ENCODE measurements at places on chromosomes 2 and 18.

DNA sequence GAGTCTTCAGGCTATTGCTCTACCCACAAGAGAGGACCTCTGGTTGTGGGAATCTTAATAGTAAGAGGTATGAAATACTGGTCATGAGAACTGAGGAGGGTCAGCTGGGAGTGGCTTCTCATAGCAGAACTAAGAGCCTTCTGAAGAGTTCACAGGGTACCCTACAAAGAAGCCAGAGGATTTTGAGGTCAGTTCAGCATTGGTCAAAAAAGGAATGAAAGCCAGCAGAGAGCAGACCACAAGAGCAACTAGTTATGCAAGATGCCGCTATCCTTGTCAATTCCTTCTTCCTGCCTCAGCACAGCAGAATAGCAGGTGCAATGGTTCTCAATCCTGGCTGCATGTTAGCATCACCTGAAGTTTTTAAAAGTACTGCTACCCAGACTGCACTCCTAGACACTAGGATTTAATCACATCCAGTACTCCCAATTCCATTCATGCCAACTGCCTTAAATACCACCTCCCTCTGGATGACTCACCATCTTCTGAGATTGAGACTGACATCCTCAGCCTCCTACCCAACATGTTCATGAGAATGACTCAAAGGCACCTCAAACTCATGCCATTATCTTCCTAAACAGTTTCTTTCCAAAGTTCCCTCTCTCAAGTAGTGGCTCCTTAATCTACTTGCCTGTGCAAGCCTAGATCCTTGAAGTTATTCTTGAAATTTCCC, 81.0 kb upstream of the RBMS1 start:
- no peak for DNase-seq

DNA sequence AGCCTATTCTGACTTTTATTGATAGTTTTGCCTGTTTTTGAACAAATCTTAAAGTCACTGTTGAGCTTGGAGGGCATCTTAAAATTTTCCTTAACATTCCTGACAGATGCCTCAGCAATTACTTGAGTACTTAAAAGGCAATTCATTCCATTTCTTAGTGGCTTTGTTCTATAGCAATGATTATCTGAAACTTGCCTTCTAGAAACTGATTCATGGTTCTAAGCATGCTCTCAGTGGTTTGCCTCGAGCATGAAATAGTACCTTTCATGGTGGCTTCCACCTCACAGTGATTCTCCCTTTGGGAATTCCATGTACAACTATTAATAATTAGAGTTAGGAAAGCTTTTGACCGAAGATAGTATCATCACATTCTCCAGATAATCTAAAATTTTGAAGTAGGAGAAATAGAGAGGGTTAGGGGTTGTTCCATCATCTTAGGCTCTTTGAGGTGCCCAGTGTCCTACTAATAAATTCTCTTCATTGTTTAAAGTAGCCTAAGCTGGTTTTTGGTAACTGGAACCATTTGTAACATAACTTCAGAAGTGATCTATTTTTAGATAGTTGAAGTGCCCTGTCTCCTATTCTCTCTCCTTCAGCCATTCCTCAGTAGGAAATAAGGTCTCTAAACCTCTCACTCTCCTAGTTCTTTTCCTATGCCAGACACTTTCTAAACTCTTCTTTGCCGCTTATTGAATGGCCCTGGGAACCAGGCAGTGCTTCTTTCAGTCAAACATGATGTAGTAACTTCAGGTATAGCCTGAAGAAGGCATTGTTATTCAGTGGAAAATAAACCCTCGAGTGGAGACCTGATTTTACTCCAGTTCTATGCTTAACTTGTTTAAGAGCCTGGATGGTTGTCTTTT, 156.1 kb downstream of the HAUS1 start:
- DNase-seq, result no peak

GRCh38 chr2:12096788-12097449, 350.5 kb downstream of the LPIN1 start:
- no peak for DNase-seq

DNA sequence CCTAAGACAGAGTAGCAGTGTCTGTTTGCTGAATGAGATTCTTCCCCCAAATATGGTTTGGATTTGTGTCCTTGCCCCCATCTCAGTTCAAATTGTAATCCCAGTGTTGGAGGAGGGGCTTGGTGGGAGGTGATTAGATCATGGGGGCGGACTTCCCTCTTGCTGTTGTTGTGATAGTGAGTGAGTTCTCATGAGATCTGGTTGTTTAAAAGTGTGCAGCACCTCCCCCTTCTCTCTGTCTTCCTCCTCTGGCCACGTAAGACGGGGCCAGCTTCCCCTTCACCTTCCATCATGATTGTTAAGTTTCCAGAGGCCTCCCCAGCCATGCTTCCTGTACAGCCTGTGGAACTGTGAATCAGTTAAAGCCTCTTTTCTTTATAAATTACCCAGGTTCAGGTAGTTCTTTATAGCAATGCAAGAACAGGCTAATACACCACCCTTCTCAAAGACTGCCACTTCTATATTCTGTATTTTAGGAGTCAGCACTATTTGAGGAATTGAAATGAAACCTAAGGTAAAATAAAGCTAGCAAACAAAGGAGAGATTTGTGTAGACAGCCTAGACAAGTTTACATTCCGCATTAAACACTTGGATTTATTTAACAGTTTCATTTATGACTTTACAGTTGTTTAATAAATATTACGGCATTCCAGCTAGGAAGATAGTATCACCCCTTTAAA, 21.6 kb downstream of the FBXO36 start:
- no peak for DNase-seq

GRCh38 chr2:45794134-45794617, 142.7 kb downstream of the PRKCE start:
- DNase-seq, result no peak

GRCh38 chr2:145551686-145552085, 1031.8 kb upstream of the ZEB2 start:
- DNase-seq, result no peak

GRCh38 chr2:62934517-62934916, 116.1 kb upstream of the OTX1 start:
- DNase-seq, result no peak

- DNase-seq, result no peak
These were observed 67.5 kb downstream of the NYAP2 start for GRCh38 chr2:225466891-225467604.

DNA sequence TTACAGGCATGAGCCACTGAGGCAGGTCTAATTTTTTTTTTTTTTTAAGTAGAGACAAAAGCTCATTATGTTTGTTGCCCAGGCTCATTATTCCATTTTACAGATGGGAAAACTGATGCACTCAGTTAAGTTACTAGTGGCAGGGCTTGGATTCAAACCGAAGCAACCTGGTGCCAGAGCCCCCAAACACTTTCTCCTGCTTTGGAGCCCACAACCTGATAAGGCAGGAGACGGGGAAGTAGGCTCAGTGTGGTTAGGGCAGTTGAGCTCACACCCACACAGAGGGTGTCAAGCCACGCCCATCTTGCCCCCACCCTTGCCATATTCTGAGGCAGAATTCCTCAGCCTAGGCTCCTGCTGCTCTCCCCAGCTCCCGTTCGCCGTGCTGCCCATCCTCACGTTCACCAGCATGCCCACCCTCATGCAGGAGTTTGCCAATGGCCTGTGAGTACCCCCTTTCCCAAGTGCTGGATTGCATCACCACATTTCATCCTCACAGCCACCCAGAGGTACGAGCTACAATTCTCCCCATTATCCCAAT, 5.8 kb upstream of the CTDSP1 start:
- DNase-seq, result no peak

GRCh38 chr2:236302555-236302954, 38.3 kb upstream of the ASB18 start:
- no peak for DNase-seq

DNA sequence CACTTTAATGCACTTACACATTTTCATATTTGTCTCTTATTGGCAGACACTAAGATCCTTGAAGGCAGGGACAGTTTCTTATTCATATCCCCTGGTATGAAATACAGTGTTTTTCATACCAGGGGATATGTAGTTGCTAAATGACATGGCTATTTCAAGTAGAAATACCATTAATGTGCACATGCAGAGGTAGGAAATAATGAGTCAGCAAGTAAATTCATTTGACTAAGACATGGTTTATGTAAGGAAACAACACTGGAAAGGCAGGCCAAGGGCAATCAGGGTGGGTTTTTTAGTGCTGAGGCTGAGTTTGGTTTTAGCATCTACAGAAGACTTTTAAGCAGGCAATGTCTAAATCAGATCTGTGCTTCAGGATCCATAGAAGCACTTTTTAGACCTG, 155.9 kb downstream of the WDPCP start:
- no peak for DNase-seq

- DNase-seq, result peak; percentile 53
These were observed 25.1 kb downstream of the DNPEP start for GRCh38 chr2:219362524-219363164.

DNA sequence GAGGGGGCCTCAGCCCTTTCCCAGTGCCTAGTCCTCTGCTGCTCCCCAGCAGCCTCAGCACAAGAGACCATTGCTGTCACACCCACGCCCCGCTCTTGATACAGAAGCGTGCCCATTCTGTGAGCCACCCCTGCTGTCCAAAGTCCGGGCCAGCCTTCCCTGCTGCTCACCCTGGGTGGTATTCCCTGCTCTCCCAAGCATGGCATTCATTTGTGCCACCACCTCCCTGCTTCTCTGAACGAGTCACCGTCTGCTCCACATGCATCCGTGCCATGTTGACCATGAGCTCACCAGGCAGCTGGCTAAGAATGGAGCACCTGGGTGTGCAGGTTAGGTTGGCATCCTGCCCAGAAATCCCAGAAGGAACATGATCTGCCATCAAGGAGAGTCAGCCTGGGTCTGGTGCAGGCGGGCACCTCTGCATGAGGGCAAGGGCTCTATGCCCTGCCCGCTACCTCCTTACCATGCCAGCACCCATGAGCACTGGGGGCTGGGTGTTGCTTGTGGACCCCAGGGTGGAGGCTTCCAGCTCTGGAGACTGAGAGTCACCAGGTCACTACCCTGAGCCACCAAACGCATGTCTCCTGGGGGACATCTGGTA, 63.0 kb downstream of the TWIST2 start:
- no peak for DNase-seq

- DNase-seq, result no peak
These were observed 171.1 kb upstream of the MC4R start for GRCh38 chr18:60543646-60544045.

- no peak for DNase-seq
These were observed 11.4 kb upstream of the ZNF516 start for GRCh38 chr18:76506395-76506794.

GRCh38 chr2:166677996-166678395, 183.9 kb upstream of the SCN7A start:
- no peak for DNase-seq

- DNase-seq, result no peak
These were observed 17.9 kb upstream of the DSG3 start for GRCh38 chr18:31429623-31430022.

DNA sequence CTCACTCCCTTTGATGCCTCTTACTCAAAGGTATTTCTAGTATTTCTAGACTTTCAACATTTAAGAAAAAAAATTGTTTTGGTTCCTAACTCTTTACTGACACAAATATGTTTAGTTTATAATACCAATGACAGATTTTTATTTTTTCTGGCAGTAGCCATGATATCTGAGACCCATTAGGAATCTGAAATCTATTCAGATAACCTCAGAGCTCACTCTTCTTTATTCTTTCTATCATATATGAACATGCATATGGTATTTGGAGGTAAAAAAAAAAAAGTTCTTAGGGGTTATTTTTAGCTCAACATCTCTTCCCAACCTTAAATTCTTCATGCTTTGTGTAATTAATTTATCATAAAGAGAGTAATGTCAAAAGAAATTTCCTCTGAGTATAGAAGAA, 465.5 kb downstream of the CDH2 start:
- no peak for DNase-seq

All from posterior cingulate gyrus (tissue), 11 donors.